OCI-LY7 (cell line): ENCODE measurements at places on chromosomes 5 and 9.
A peak's percentile ranks its signal among the peaks of the same experiment; 100 is the strongest.

- DNase-seq: peak; percentile 38
Measured at GRCh38 chr5:136132087-136132486, 558 bp upstream of the SMAD5 start.

- DNase-seq: no peak
Measured at GRCh38 chr9:104074876-104075275, 19.2 kb upstream of the SMC2 start.

GRCh38 chr9:114034196-114034595, 43.9 kb downstream of the AMBP start:
- DNase-seq: no peak

DNA sequence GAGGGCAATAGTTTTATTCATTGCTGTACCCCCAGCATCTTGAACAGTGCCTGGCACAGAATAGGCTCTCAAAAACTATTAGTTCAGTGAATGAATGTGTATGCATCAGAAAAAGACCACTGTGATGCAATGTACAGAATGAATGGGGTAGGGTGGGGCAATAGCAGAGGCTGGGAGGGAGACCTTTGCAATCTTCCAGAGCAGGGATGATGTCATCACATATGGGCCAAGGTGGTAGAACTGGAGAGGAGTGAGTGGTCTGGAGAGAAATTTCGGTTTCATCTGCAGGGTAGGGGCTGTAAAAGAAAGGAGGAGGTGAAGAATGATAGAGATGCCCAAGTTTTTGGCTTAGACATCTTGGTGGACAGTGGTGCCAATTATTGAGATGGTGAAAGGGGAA, 23.4 kb upstream of the ARAP3 start:
- DNase-seq: no peak

DNA sequence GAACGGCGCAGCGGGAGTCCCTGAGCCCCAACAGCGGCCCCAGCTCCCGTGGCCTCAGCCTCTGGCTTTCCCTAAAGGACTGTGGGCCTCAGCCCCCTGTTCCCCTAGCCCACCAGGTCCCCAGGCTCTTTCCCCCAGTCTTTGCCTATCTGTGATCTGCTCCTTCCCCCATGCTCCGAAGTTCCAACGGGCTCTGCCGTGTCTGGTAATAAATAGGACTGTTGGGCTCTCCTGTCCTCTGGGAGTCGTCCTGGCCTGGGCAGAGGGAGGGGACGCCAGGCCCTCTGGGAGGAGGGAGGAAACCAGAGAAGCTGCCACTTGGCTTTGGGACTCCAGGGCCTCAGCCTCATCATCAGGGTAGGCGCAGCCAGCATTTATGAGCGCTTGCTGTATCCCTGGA, 28.1 kb downstream of the ADGRD2 start:
- DNase-seq: no peak

- no peak for DNase-seq
Measured at GRCh38 chr9:121369595-121370265, at the start of gene STOM. Gene STOM (minus strand): TSS chr9:121370250. CDS start chr9:121370187, 63 bp downstream.

DNA sequence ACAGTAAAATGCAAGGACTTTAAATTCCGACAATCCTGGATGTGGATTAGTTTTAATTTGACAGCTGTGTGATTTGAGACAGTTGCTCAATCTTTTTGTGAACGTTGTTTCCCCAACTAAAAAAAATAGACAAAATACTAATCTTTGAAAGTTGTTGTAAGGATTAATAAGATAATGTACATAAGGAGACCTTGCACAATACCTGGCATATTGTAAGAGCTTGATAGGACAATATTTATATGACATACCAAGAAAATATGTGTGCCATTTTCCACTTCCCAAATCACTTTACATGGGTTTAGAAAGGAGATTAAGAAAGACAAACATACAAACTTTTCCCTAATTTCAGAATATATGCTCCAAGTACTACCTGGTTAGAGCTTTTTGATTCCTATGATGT, 25.3 kb downstream of the ARRDC3 start:
- DNase-seq: no peak

- no peak for DNase-seq
Measured at GRCh38 chr5:127233590-127233989, 57.0 kb upstream of the MEGF10 start.

- no peak for DNase-seq
Measured at GRCh38 chr9:80503671-80504281, 932.0 kb downstream of the TLE4 start.

- DNase-seq: no peak
Measured at GRCh38 chr5:68116868-68117411, 98.6 kb upstream of the PIK3R1 start.

- DNase-seq: no peak
Measured at GRCh38 chr9:119050281-119050680, 319.0 kb downstream of the BRINP1 start.

DNA sequence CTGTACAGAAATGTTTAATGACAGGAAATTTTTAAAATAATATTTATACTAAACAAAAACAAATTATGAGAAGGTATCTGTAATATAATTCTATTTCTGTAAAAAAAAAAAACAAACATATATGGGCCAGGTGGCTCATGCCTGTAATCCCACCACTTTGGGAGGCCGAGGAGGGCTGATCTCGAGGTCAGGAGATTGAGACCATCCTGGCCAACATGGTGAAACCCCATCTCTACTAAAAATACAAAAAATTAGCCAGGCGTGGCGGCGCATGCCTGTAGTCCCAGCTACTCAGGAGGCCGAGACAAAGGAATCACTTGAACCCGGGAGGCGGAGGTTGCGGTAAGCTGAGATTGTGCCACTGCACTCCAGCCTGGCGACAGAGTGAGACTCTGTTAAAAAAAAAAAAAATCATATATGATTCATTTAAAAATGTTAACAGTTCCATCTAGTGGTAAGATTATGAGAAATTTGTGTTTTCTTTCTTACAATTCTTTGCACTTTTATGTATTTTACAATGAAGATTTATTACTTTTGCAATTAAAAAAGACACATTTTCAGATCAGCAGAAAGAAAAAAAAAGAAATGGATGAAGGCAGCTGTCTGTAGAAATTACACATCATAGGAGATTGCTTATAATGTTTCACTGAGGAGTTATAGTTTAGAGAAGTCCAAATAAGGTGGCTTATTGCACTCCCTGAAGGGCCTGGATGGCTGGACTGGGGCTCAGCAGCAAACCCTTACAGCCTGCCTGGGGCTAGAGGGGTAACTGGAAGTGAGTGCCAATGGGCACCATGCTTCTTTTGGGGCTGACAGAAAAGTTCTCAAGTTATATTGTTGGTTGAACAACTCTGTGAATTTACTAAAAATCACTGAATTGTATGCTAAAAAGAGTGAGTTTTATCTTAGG, 20.3 kb downstream of the C9orf153 start:
- DNase-seq: no peak
